ENCODE measurements at places on chromosomes 12 and 14.

DNA sequence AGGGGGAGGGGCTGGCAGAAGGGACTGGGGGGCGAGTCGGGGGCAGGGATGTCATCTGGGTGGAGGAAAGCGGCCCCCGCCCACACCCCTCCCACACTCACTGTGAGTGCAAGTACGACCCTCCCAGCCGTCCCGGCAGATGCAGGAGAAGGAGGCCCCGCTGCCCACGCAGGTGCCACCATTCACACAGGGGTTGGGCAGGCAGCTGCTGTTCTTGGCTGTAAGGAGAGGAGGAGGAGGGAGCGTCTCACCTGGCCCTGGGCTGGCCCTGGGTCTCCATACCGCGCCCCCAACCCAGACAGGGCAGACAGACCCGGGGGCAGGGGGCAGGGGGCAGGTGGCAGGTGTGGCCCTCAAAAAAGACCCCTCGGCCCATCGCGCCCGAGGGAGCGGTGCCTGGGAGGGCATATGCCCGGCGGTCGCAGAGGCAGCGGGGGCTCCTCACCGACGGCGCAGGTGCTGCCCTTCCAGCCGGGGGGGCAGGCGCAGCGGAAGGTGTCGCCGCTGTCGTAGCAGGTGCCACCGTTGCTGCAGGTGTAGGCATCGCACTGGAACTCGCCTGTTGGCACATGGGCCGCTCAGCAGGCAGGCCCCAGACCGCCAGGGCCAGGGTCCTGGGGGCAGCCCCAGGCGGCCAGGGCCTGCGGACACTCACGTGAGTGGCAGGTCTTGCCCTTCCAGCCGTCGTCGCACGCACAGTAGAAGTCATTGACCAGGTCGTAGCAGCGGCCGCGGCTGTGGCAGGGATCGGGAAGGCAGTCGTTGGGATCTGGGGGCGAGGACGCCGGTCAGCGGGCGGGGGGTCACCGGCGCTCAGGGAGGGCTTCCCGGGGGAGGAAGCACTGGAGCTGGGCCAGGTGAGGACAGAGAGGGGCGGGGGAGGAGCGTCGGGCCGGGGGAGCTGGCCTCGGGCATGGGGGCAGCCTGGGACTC, 20.6 kb downstream of the JAG2 start:
- no peak for DNase-seq

DNA sequence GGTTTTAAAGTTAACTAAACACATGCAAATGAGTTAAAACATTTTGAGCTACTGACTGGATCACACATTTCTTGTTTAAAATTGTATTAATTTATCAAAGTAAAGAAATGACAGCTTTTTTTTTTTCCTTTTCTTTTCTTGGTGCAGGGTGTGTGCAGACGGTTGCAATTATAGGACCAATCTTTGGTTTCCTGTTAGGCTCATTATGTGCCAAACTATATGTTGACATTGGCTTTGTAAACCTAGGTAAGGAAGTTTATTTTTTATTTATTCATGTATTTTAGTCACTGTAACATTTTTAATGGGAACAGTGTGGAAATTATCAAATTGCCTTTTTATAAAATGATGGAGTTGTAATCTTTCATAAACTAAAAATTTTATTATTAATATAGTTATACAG, 21.9 kb downstream of the SLCO1C1 start:
- DNase-seq, result no peak

DNA sequence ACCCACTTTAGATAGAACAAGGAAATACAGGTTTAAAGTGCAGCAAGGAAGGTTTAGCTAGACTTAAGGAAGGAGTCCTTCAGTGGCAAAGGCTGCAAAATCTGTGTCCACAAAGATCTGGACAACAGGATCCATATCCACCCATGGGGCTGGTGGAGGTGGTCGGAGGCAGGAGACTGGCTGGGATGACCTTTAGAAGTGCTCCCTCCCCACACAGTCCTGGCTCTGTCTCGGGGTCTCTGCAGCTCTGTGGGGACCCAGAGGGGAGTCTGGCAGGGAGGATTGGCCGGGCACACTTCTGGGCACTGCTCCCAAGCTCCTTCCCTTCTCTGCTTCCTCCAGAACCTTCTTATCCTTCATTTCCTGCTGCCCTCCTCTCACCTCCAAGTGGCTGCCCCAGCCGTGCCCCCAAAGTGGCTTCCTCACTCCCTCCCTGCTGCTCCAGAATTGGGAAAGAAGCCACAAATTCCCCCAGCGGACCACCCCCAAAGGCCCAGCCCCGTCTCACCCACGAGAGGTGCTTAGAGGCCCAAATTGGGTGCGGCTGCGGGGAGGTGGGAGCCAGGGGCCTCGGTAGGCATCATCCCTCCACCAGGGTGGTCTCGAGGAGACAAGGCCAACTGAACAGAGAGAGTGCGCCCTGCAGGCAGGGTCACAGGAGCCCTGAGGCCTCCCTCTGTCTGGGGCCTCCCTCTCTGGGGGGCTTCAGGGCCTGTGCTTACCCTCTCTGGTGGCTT, 21.9 kb upstream of the PGF start:
- no peak for DNase-seq

DNA sequence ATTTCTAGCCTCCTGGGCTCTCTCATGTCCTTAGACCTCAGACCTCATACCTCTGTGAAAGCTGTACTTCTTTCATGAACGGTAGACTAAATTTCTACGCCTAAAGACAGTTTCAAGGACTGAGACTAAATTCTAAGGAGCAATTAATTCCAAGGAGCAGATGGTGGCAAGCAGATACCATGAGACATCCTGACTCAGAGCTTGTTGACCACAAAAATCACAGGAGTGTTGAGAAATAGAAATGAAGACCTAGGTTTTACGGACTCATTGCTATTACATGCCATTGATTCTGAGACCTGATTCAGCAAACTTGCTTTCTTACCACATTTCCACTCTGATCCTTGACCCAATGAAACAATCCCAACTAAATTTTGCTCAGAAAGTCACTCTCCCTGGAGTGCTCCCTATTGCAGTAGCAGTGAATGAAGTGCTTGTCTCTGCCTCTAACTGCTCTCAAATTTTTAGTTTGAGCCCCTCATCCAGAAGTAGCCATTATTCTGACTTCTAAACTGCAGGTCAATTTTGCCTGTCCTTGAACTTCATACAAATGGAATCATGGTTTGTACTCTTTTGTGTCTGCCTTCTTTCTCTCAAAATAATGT, 52.0 kb downstream of the PEX5 start:
- peak; percentile 78 for DNase-seq

DNA sequence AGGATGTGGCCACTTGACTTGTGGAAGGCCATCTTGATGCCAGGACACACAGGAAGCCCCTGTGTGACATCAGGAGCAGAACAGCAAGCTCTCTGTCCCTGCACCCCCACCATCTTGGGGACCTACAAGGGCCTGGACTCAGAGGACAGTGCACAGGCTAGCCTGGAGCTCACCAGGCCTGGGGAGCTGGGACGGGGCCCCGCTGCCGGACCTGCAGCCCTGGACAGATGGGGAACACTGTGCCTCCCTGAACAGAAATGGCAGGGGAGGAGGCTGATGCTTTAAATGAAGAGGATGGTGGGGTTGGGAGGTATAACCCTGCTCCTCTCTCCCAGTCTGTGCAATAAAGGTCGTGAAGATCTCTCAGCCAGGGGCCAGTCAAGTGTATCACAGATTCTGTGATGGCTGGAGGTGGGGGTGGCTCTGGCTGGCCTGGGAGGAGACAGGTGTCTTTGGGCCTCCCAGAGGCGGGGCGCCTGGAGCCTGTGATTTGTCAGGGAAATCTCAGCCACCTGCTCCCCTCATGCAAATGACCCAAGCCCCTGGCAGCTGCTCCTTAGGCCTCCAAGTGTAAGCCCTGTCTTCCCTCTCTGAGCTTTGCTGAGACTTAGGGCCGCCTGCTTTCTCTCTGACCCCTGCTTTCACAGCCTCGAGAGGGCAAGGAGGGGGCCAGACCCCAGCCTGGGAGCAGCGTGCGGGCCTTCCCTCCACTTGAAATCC, 1.1 kb upstream of the GNB3 start:
- no peak for DNase-seq

GRCh38 chr12:22360774-22361173, 26.3 kb upstream of the ST8SIA1 start:
- DNase-seq, result no peak

DNA sequence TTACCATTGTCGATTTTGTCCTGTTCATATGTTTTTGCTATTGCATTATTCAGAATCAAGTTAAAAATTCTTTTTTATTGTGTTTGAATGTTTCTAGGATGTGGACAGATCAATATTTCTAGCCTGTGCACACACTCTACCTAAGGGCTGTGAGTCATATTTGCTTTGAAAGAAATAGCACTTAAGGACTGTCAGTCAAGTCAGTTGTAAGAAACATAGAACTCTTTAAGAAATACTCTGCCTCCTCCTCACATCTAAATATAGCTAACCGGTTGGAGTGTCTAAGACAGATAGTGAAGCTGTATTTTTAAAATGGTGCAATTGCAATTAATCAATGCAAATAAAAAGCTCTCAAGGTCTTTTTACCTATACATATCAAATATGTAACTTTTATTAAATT, 17.9 kb upstream of the MGST1 start:
- DNase-seq, result no peak

- DNase-seq, result peak; percentile 42
These were observed 37.1 kb downstream of the SOCS2 start for GRCh38 chr12:93609281-93610192.

DNA sequence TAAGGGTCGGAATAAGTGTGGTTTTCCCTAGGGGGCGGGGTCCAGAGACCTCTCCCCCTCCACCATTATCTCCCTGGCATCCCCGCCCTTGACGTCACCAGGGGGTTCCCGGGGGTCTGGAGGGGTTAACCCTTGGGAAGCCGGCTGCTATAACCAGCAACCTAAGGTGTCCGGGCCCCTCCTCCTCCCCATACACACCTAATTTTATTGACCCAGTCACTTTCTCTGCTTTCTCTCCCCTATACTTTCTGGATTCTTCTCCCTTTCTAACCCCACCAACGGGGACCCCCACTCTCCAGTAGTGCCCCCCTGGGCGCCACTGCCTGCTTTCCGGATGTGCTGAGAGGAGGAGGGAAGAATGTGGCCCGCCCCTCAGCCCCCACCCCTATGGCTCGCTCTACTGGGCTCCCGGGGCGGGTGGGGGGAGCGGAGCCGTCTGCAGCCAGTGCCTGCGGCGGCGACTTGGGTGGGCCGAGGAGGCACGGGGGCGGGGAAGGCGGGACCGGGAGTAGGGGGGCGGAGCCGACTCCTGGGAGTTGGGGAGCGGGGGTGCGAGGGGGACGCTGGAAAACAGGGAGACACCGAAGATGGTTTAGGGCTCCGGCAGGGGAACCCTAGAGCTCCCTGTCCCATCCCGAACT, 1.8 kb downstream of the GLI1 start:
- DNase-seq, result peak; percentile 48

- DNase-seq, result no peak
These were observed 84.7 kb upstream of the FRMD6 start for GRCh38 chr14:51566831-51567582.

DNA sequence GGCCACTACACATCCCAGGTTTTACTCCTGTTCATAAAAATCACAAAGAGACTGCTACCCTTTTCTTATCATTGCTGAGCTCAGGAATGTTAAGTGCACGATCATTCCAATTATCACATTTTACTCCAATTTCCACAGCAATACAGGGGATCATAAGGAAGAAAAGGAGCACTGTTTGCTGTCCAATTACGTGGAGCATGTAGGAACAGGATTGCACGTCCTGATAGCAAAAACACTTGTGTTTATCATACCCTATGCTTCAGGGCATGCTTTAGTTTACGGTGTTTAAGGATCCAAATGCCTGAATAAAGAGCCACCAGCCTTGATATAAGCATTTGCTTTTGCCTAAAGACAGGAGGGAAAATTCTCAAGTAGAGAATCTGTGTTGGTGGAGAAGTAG, 155.4 kb upstream of the EGLN3 start:
- DNase-seq, result no peak

GRCh38 chr12:100790552-100790951, 4.0 kb upstream of the ANO4 start:
- DNase-seq, result no peak

DNA sequence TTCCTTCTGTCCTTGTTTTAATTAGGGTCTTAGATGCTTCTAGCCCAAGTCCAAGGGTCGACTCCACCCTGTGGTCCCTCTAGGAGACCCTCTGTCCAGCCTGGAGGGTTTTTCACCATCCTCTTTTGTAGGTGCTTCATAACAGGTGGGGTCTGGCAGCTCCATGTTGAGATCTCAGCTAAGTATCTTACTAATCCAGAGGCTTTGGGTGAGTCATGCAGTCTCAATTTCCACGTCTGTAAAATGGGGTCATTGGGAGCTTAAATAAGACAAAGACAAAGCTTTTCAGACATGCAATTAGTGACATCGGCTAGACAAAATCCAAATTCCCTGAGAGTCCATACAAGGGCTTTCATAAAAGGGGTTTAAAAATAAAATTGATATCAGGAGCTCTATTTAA, 3.2 kb downstream of the HSPB8 start:
- no peak for DNase-seq

DNA sequence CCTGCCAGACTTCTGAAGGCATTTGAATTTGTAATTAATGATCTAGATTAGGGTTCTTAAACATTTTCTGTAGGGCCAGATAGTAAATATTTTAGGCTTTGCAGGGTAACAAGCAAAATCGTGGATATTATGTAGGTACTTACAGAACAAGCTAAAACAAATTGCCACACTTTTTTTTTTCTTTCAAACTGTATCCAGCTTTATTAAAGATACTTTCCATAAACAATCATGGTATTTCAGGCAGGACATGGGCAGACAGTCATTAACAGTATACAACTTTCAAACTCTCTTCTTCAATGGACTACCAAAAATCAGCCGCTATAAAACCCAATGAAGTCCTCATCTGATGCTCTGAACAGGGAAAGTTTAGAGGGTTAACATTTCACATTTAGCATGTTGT, 9.6 kb downstream of the TRMT5 start:
- DNase-seq, result no peak
